Left lobe of liver (tissue), 2 donors: ENCODE measurements at places on chromosomes 11 and 22.
A peak's percentile ranks its signal among the peaks of the same experiment; 100 is the strongest.

GRCh38 chr11:56967726-56968125 lies 21.0 kb upstream of the OR5AK2 start:
- no peak for DNase-seq

GRCh38 chr11:62449451-62449851 lies 30.6 kb downstream of the SCGB1A1 start:
- peak; percentile 89 for DNase-seq

- no peak for DNase-seq
Observed at GRCh38 chr22:28132466-28132865, 213.4 kb upstream of the PITPNB start.

DNA sequence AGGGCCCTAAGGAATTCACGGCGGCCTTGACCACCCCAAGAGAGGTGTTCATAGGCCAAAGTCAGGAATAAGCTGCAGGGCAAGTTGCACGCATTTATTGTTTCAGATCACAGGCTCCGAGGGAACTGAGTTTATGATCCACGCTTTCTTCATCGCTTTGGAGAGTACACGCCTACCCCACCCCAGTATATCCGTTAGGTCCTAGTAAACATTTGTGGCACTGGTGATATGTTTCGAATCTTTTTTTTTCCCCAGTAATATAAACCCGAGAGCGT lies 805 bp downstream of the GANAB start:
- DNase-seq, result no peak

DNA sequence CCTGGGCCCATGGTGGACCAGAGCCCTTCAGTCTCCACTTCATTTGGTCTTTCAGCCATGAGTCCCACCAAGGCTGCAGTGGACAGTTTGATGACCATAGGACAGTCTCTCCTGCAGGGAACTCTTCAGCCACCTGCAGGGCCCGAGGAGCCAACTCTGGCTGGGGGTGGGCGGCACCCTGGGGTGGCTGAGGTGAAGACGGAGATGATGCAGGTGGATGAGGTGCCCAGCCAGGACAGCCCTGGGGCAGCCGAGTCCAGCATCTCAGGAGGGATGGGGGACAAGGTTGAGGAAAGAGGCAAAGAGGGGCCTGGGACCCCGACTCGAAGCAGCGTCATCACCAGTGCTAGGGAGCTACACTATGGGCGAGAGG lies 4.3 kb downstream of the ZBTB16 start:
- no peak for DNase-seq

DNA sequence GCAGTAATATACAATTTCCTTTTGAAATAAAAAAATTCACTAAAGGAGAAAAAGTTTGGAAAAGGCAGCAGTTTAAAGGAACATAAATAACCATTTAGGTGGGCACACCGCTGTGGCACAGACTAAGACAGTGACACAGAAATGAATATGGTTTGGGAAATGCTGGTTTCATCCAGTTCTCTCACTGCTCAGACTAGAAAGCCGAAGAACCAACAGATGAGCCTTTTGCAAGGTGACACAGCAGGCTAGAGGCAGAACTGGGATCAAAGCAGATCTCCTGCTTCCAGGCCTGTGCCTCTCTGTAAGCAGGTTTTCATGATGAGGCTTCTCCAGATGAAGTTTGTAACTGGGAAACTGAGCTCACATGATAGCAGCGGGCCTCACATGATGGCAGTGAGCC lies 380.0 kb upstream of the NARS2 start:
- no peak for DNase-seq

DNA sequence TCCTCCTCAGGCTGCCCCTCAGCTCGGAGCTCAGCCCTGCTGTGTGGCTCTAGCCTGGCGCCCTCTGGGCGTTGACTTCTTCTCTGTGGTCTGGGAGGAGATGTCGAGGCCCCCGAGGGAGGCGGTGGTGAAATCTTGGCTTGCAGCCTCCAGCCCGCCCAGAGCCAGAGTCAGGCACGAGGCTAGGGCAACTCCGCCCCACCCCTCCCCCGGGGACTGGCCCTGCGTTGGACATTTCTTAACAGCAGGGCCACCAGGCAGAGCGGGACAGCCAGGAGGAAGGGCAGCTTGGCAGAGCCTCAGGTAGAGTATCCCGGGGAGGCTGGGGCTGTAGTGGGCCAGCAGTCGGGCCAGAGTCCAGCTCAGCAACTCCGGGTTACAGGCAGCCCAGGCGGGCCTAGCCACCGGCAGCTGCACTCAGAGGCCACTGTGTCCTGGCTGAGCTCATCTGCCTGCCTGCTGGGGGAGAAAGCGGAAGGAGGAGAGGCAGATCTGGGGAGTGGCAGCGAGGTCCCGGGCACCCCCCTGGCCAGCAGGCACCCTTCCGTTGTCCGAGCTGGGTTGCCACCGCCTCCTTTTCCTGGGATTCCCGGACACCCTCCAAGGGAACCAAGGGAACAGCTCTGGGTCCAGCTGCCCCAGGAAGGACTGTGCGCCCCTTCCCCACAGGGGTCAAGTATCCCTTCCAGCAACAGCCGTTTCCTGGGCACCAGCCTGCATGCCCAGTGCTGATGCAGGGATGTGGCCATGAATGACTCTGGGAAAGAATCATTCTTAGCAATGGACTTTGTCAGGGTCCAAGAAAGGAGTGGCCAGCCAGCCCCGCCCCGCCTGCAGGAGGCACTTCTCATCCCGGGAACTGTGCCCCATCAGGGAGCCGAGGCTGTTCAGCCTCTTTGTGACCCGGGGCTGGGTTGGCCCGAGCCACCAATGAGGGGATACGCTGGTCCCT lies at the start of gene ALDH3B1:
Gene ALDH3B1, plus strand, starts transcription at position 238 of the 952 bp plus-strand sequence. CDS start 4,971 bp downstream, outside the sequence.
- peak; percentile 98 for DNase-seq

DNA sequence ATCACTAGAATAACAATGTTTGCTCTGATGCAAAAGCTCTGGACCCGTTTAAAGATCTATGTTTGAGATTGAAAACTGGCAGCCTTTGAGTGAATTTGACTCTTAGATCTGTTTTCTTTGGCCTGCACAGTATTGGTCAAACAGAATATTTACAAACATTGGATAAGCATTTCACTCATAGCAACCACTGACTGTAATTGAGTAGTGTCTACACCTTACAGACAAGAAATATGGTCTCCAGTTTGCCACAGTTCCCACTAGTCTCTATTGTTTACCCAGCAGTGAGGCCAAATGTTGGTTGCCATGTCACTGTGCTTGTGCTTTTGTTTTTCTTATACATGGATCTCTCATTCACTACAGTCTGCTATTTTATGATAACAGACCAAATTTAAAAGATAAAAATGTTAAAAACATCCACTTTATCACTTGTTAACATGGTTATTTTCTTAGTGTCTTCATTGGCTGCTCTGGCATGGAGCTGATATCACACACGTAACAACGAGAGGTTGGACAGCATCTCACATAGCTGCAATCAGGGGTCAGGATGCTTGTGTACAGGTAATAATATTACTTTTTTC lies 12.2 kb downstream of the ANKRD42 start:
- no peak for DNase-seq

GRCh38 chr22:39457198-39457555 lies 365 bp downstream of the MGAT3 start:
- DNase-seq, result no peak

- no peak for DNase-seq
Observed at GRCh38 chr11:41309111-41309522, 150.3 kb downstream of the LRRC4C start.
